ENCODE measurements at places on chromosomes 11 and 22. TPM values are rescaled to one million over a fixed set of nuclear protein-coding genes. Genes with fewer than 3 reads are reported as not detected.

DNA sequence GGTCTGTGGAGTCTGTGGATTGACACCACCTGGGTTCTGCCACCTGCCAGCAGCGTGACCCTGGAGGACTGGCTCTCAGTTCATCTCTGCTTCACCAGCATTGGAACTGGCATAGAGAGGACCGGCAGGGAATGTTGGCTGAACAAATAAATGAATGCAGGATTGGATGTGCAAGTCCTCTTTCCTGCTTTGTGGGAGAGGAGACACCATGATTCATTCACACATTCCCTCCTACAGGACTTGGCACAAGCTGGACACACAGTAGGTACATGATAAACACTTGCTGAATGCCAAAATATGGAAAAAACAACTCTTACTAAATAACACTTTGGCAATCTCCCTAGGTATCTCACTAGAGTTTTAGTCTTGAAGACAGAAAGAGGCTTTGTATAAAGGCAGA, 116.6 kb upstream of the NARS2 start:
- H3K27ac ChIP-seq: no peak overlapping the region
- H3K4me3 ChIP-seq: no peak overlapping the region
- peaks cover 19% of the 10 kb centered on the region for H3K27me3 ChIP-seq
- no peaks in the 10 kb centered on the region for H3K4me1 ChIP-seq
- H3K36me3 ChIP-seq: no peaks in the 10 kb centered on the region
- no peak for DNase-seq

DNA sequence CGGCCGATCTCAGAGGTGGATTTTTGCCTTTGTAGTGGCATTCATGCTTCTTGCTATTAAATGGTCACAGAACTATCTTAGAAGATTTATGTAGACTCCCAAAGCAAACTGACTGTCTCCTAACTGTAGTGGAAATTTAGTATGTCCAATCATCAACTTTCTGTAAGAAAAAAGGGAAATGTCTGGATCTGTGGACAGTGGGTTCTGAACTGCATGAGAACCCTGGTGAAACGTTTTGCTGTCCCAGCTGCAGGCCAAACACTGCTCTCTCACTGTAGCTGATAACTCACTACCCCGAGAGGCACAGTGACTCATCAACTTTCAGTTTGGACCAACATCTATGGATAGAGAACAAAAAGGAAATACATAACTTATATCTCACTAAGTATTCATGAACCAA, 387.1 kb downstream of the SOX6 start:
- H3K36me3 ChIP-seq: no peaks in the 10 kb centered on the region
- H3K4me3 ChIP-seq: no peak overlapping the region
- no peaks in the 10 kb centered on the region for H3K4me1 ChIP-seq
- H3K27ac ChIP-seq: no peak overlapping the region
- DNase-seq: no peak

GRCh38 chr22:21003782-21004181, 1.9 kb upstream of the THAP7 start:
- DNase-seq: no peak
- no peak overlapping the region for H3K27ac ChIP-seq
- no peaks in the 10 kb centered on the region for H3K27me3 ChIP-seq
- peaks cover 8% of the 10 kb centered on the region for H3K36me3 ChIP-seq

DNA sequence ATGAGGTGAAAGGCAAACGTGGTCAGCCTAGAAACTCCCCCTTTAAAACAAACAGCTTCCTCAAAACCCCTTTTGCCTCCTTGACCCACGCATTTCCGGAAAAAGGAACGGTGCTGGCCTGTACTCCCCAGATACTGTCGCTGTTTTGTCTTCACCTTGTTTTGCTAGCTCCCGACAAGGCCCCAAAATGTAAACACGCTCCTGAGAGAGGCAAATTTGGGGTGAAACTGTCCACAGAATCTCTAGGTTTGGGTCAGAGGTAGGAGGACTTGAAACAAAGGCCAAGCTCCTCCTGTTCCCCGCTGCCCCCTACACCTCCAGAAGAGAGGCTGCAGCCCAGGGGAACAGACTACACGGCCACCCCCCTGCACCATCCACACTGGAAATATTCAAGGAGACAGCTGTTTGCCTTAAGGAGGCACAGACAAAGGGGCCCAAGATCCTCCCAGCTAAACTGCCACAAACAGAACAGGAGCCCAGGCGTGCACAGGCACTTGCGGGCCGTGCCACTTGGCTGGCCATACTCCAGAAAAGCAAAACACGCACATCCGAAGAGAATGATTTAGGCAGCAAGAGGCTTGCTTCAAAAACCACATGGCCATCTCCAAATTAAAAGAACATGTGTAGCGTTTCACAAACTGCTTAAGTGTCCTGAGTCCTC, 160.5 kb upstream of the GRK3 start:
- H3K27me3 ChIP-seq: no peaks in the 10 kb centered on the region
- peak overlapping the region; percentile 46 for H3K27ac ChIP-seq
- peak overlapping the region; percentile 80 for H3K4me3 ChIP-seq
- H3K4me1 ChIP-seq: peaks cover 28% of the 10 kb centered on the region
- H3K36me3 ChIP-seq: no peaks in the 10 kb centered on the region

DNA sequence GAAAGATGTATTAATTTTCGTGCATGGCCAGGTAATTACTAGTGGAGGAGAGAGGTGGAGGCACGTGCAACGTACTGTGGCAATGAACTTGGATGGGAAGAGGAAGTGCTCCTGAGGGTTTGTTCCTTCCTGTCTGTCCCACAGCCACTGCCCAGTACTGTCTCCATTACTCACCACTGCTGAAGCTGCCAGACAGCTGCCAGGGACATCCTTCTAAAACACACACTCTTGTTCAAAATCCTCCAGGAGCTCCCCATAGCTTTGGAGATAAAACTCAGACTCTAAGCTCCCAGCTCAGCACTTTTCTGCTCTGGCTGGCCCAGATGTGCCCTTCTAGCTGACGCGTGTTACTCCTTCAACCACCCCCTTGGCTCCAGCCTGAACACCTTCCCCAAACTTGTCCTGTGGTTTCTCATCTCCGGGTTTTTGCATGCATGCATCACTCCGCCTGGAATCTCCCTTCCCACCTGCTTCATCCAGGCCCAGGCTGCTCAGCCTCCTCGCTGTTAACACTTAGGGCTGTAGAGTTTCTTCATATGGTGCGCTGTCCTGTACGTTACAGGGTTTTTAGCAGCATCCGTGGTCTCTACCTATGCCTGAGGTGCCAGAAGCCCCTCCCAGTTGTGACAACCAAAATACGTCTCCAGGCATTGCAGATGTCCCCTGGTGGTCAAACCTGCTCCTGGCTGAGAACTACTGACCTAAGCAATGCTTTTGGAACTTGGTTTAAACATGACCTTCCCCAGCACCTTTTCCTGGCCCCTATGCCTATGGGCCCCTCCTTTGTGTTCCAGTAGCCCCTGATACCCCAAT, 69.5 kb downstream of the C11orf91 start:
- peaks cover 13% of the 10 kb centered on the region for H3K27me3 ChIP-seq
- no peaks in the 10 kb centered on the region for H3K4me1 ChIP-seq
- no peak overlapping the region for H3K27ac ChIP-seq
- no peak for DNase-seq

- no peaks in the 10 kb centered on the region for H3K4me1 ChIP-seq
- no peaks in the 10 kb centered on the region for H3K36me3 ChIP-seq
- peaks cover 11% of the 10 kb centered on the region for H3K27me3 ChIP-seq
- H3K27ac ChIP-seq: no peak overlapping the region
Observed at GRCh38 chr11:127995921-127996320, 591.4 kb downstream of the ETS1 start.

GRCh38 chr22:20514658-20515406, 7.4 kb downstream of the MED15 start:
- peaks cover 20% of the 10 kb centered on the region for H3K36me3 ChIP-seq
- H3K4me1 ChIP-seq: peaks cover 83% of the 10 kb centered on the region
- no peak for DNase-seq
- no peak overlapping the region for H3K4me3 ChIP-seq

LUZP2 gene
- not detected for total RNA-seq

DNA sequence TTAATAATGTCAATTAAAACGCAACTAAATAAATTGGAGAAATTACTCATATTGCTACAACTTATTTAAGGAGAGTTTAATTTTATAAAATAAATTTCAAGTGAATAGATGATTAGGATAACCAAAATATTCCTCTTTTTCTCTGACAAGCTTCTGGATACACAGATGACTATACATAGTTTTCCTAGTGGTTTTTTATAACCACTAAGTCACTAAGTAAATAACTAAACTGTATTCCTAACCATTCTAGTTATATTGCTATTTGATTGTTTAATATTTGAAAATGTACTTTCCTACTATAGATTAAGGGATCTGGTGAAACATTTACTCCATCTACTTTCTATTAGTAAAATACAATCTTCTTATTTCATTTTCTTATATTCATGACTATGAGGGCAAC, 4.7 kb upstream of the ANGPTL5 start:
- peaks cover 5% of the 10 kb centered on the region for H3K4me1 ChIP-seq
- DNase-seq: no peak
- no peaks in the 10 kb centered on the region for H3K36me3 ChIP-seq
- no peaks in the 10 kb centered on the region for H3K27me3 ChIP-seq

ELFN2 gene
- total RNA-seq: 0.79 TPM

TFIP11 gene
- 34.4 TPM for total RNA-seq

DNA sequence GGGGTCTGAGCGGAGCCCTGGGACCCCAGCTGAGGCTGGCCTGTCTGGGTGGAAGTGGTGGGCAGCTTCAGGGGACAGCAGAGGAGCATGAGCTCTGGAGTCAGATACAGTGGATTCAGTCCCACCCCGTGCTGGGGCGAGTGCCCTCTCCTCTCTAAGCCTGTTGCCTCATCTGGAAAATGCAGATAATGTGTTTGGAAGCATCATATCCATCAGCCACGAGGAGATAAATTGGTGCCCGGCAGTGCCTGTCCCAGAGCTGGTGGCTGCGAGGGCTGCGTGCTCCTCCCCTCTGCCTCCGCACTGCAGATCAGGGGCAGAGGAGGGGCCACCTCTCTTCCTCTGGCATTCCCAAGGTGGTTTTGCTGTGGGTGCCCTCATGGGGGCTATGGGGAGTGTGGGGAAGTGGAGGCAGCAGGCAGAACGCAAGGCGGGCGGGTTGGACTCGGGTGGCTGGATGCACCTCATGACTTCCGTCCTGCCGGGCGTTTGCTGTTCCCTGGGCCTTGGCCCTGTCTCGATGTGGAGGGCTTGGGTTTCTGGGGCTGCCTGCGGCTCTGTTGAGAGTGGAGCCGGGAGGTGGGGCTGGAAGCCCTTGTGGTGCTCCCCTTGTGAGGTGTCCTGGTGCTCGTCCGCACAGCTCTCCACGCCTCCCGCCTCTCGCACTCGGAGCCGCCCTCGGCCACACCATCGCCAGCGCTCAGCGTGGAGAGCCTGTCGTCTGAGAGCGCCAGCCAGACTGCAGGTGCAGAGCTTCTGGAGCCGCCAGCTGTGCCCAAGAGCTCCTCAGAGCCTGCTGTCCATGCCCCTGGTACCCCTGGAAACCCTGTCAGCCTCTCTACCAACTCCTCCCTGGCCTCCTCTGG, 20.9 kb downstream of the MICALL1 start:
- no peak overlapping the region for H3K4me3 ChIP-seq
- no peaks in the 10 kb centered on the region for H3K27me3 ChIP-seq
- DNase-seq: no peak
- H3K36me3 ChIP-seq: no peaks in the 10 kb centered on the region
- H3K27ac ChIP-seq: no peak overlapping the region

DNA sequence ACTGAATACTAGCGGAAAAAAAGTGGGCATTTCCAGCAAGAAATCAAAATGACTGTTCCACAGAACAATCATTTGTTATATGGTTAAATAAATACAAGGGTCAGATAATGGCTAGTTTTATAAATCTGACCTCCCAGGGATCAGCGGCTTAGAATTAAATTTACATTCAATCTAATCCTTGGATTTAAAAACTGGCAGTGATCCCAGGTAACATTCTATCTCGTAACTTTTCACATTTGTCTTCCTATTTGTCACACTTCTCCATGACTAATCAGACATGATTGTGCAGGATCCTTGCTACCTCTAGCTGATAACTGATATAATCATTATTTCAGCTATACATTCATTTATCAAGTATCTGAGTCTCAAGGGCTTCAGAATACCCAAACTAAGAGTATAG, 2.9 kb upstream of the MMP3 start:
- no peak overlapping the region for H3K27ac ChIP-seq
- no peak for DNase-seq
- peaks cover 4% of the 10 kb centered on the region for H3K27me3 ChIP-seq
- no peaks in the 10 kb centered on the region for H3K4me1 ChIP-seq

MUC15 gene
- total RNA-seq: not detected
